NCI-H1417 treated with DMSO at 0.1 percent for 48 hours (cell line): ENCODE measurements at places on chromosomes 5 and 9.

DNA sequence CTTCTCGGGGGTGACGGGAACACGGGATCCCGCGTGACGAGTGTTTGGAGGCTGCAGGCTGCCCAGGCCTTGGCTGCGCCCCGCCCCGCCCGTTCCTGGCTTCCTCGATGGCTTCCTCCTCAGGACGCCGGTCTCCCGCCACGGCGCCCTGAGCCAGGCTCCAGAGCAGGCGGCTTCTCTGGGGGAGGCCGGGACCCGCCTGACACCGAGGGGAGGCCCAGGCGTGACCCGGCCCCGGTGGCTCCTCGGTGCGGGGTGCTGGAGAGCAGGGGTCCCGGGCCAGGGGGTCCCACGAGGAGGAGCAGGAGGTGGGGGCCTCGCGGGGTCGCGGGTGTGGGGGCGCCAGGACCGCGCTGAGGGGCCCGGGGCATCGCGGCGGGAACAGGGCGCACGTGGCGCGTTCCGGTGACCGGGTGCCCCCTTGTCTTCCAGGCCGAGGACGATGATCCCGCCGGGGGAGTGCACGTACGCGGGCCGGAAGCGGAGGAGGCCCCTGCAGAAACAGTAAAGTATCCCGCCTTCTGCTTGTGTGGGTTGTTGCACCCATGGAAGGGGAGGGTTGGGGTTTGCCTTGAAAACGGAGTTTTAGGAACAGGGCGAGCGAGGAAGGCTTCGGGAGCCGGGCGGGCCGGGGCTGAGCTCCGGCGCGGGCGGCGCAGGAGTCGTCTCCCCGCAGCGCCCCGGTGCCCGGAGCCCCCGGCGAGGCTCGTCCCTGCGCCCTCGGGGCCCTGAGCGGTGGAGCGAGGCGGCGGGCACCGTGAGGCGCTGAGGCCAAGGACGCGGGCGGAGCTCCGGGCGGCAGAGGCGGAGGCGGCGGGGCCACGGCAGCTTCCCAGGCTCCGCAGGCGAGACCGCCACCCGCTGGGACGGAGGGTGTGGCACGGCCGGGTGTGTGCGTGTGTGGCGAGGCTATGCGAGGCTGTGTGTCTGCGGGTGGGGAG is 22.2 kb downstream of the AHRR start:
- DNase-seq = no peak

DNA sequence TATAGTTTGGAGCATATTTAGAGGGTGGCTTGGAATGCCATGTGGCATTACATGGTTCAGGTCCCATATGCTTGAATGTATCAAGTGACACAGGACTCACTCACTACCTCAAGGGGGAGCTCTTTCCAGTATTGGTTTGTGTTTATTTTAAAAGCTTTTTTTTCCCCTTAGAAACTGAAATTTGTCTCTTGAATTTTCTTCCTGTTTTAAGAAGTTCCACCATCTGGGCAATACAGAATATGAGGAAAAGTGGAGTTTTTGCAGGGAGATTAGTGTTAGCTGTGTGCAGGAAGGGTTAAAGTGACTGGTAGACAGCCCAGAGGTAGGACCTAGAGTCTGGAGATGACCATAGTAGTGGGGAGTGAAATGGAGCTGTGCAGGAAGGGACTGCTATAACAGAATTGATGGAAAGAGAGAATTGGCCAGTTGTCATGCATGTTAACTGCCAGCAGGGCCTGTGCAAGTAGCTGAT is 36.6 kb downstream of the CTNNA1 start:
- DNase-seq = no peak

- DNase-seq = no peak
Observed at GRCh38 chr9:76512826-76513225, 53.8 kb downstream of the GCNT1 start.

DNA sequence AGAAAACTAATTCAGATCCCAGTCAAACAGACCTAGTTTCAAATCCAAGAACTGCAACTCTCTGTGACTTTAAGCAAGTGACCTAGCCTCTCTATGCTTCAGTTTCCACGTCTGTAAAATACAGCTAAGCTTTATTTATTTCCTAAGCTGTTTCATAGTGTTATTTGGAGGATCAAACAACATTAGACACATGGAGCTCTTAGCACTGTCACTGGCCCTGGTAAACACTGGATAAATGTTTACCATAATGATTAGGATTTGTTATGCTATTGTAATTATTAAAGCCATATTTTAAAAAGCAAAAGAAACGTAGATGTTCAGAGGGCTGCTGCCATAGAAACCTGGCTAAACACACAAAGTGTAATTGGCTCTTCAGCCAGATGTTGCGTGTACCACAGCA is 26.6 kb upstream of the C5orf58 start:
- no peak for DNase-seq

DNA sequence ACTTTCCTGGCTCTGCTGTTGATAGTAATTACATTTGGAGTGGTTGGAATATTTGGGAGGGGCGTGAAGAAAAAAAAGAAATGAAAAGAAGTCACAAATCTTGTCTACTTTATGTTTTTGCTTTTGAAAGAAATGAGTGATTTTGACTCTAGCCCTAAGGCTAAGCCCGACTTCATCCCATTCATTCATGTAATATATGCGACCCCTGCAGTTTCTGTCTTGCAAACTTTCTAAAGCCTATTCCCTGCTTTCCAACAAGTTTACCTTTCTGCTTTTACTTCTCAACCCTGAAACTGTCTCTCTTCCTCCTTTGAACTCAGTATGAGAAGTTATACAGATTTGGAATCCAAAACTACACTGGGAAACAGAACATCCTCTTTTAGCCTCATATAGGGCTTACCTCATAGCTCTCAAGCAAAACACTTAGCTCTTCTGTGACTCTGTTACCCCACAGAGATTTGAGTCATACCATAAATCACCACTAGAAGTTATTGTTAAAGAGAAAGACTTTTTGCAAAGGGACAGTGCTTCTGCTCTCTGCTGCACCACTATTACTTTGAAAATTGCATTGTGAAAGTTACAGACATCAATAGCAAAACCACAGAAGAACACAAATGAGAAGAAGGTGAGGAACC is 1.6 kb downstream of the CFAP95 start:
- no peak for DNase-seq

GRCh38 chr5:172773481-172774469 is 2.8 kb upstream of the DUSP1 start:
- DNase-seq = no peak

DNA sequence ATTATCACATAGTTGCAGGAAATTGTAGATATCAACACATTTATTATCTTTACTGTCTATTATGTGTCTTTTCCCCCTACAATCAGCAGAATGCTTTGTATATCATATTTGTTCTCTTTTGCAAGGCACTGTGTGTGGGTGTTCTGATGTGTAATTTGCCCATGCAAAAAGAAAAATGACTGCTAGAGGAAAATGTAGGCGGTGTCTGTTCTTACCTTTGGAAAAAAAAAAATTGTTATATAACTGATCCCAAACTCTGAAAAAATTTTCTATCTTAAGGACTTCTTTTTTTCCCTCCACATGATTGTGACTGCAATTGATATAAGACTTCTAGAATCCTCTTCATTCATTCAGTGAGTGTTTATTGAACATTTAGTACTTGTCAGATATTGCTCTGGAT is 24.5 kb downstream of the MRPS30 start:
- no peak for DNase-seq

DNA sequence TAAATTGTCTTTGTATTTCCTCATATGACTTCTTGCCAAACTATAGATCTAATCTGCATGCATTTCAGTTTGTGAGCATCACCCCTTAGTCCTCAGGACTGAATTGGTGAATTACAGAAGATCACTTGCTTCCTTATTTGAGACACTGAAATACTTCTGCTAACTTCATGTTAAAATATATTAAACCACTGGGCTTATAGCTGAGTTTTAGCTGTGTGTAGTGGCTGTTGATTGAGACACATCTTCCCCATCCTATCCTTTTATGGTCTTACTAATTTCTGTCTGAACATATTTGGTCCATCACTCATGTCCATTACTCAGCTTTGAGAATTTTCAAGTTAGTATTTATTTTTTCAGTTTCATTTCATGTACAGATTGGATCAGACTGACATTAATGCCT is 295.9 kb downstream of the PSAT1 start:
- DNase-seq = no peak

- DNase-seq = no peak
Observed at GRCh38 chr9:14251154-14252071, 62.5 kb downstream of the NFIB start.

GRCh38 chr5:111299831-111300432 is 75.7 kb downstream of the CAMK4 start:
- no peak for DNase-seq

DNA sequence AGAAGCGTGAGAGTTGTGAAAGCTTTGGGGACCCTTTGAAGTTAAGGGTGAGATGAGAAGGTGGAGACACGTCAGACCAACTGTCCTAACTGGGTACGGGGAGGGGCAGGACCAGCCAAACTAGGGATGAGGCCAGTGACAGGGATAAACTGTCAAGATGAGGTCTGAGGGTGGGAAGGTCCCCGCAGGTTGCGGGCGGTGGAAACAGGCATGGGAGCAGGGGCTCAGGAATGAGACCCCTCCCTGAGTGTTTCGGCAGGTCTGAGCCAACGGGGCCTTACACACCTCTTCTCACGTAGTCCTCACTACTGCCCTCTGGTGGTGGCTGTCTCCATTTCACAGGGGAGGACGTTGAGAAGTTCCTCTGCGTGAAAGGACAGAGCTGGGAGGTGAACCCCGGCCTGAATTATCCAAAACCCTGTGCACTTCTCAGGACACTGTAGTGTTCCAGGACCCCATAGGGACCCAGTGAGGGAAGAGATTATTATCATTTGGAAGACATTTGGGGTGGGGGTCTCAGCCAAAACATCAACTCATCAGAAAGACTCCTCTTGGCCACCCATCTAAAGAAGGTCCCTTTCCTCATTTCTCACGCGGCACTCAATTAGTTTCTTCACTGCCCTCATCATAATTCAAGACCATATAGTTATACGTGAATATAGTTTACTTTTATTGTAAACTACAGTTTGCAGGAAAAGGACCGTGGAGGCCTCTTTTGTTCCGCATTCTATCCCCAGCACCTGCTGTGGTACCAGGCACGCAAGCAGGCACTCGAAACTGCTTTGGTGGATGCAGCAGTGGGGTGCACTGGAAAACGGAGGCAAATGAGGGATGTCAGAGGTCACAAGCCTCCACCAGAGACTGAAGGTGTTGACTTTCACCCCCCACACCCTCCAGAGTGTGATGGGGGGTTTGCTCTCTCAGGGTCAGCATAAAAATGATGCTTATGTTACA is 21.7 kb upstream of the NANS start:
- no peak for DNase-seq

DNA sequence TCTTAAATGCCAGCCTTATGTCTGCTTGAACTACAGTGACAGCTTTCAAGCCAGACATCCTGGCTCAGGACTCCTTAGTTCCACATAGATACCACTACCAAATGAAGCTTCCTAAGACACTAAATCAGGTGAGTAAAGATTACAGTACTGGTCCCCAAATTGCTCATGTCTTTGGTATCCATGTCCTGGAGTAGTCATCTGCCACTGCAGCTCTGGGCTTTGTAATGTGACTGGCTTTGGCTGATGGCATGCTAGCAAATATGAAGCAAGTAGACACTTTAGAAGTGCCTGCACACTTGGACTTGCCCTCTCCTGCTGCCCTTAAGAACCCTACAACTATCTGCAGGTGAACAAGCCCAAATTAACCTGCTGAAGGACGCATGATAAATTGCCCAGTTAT is 334.9 kb downstream of the BNC2 start:
- no peak for DNase-seq

- no peak for DNase-seq
Observed at GRCh38 chr5:118946138-118946800, 42.1 kb downstream of the DTWD2 start.

DNA sequence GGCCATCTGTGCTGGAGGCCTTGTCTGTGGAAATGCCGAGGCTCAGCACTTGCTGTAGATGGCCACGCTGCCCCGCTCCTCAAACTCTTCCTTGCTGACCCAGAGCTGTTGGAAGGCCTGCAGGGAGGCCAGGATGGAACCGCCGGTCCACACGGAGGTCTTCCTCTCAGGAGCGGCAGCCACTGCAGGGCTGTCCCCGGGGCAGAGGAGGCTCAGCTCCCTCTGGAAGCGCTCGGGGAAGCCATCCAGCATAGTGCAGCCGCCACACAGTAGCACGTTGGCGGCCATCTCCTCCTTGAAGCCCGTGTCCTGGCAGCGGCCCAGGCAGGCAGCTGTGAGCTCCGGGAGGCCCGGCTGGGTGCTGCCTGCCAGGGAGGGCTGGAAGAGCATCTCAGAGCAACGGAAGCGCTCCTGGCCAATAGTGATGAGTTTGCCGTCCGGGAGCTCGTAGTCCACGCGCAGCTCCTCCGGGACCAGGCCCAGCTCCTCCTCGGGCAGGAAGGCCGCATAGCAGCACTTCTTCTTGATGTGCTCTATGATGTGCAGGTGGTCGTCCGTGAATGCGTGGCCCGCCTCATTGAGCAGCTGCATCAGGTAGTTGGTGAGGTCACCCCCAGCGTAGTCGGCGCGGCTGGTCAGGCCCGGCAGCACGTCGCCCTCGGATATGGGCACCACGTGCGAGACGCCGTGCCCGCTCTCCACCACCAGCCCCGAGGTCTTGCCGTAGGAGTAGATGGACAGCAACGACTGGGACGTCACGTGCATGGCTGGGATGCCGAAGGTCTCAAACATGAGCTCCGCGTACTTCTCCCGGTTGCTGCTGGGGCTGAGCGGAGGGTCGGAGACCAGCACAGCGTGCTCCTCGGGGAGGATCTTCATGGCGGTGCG is 901 bp downstream of the ACTL7B start:
- no peak for DNase-seq

GRCh38 chr9:34576597-34577399 is 12.7 kb downstream of the CNTFR start:
- DNase-seq = no peak

DNA sequence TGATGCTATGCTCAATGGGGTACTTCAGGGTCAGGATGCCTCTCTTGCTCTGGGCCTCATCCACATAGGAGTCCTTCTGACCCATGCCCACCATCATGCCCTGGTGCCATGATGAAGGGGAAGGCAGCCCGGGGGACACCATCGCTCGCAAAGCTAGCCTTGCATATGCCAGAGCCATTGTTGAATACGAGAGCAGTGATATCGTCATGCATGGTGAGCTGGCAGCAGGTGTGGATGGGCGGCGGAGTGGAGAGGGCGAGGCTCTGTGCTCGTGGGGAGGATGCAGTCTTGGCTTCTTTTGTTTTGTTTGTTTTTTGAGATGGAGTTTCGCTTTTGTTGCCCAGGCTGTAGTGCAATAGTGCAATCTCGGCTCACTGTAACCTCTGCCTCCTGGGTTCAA is 17.2 kb upstream of the SPZ1 start:
- no peak for DNase-seq
